ENCODE measurements at places on chromosomes 7 and 10.

GRCh38 chr10:65355141-65355680, 1570.6 kb upstream of the LRRTM3 start:
- DNase-seq, result no peak

- DNase-seq, result no peak
These were observed 62.2 kb downstream of the POLL start for GRCh38 chr10:101525848-101526247.

DNA sequence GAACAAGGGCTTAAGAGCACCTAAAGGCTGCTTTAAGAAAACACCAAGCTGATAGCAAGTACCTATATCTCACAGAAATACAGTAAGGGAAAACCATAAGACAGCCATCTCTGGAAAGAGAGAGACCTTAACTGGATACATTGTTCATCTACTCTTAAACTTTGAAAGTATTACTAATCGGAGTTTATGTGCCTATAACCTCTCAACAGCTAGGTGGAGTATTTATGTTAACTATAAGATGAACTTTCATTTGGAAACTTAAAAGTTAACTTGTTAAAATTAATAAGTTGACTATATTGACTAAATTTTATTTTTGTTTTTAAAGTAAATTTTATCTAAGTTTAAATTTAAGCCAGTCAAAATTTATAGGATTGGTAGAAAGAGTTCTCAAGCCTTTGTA, 90.6 kb downstream of the USP6NL start:
- no peak for DNase-seq

GRCh38 chr7:155724327-155725005, 80.0 kb downstream of the RBM33 start:
- DNase-seq, result no peak

DNA sequence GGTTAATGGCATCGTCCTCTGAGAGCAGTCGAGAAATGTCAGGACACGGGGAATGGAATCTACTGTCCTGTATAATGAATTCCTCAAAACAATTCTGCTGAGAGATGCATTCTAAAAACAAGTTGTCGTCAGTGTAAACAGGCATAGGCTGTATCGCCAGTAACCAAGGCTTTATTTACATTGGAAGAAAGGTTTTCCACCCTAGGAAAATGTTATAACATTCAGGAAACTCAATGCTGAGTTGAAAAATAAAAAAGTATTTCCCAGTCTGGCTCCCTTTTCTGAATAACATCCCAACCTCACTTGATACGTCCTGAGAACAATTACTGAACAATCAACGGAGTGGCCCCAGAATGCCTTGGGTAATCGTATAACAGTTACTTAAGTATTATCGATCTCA, 79.6 kb upstream of the UCN3 start:
- no peak for DNase-seq

- DNase-seq, result no peak
These were observed 68.7 kb downstream of the SGMS1 start for GRCh38 chr10:50554995-50555568.

- DNase-seq, result no peak
These were observed at the start of gene GRM8 for GRCh38 chr7:127252778-127253280. Gene GRM8 (minus strand): TSS chr7:127252941.

DNA sequence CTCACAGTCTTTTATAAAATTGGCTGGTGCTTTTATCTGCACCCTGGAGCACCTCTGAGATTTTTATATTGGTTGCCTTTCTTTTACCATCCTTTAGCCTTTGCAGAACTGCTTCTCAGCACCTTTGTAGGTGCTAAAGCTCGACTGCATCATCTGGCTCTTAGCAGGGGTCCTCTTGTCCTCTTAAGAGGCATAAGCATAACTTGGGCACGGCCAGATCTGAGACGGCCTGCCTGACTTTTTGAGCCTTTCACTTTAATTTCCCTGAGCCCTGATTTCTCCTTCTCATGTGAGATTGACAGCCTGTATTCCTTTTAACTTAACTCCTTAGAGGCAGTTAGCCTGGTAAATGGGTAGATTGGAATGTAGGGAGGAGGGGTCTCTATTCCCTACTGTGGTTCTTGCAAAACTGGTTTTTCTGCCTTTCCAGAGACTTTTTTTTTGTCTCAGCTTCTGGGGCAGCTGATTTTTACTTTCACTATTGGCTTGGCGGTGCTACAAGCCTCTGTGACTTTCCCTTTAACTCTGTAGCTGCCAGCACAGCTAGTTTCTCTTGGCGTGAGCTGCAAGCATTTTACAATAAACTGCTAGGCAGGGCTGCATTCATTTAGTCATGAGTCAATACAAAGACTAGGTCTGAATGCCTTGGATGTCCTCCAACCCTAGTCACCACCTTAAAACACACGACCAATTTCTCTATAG, 24.0 kb downstream of the ZPBP start:
- DNase-seq, result no peak

Measured in stimulated activated CD8-positive, alpha-beta memory T cell treated with anti-CD3 and anti-CD28 coated beads, Interleukin-4, amount 100 ng/mL, for 1 hour (primary cell).